ENCODE measurements at places on chromosomes 16 and 17.
A peak's percentile ranks its signal among the peaks of the same experiment; 100 is the strongest.

DNA sequence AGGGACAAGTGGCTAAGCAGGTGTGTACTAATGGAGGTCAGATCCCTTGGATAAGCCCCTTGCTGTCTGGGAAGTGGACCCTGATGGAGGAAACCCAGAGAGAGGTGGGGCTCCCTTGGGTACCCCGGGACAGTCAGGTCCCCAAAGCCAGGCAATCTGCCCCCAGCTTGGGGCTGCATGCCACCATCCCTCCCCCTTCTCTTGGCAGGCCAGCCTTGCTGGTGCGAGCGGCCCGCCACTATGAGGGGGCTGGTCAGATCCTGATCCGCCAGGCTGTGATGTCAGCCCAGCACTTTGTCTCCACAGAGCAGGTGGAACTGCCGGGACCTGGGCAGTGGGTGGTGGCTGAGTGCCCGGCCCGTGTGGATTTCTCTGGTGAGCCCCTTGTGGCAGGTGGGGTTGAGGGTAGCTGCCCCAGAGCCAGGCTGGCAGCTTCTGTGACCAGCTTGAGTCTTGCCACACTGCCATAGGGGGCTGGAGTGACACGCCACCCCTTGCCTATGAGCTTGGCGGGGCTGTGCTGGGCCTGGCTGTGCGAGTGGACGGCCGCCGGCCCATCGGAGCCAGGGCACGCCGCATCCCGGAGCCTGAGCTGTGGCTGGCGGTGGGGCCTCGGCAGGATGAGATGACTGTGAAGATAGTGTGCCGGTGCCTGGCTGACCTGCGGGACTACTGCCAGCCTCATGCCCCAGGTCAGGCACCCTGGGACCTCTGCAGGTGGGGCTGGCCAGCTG lies 20.1 kb downstream of the FCSK start:
- H3K27ac ChIP-seq: peak overlapping the region; percentile 63
- H3K4me1 ChIP-seq: peaks cover 29% of the 10 kb centered on the region
- DNase-seq: no peak
- H3K36me3 ChIP-seq: no peaks in the 10 kb centered on the region

GRCh38 chr17:30716461-30717290 lies 107.8 kb downstream of the CRLF3 start:
- no peak overlapping the region for H3K27ac ChIP-seq
- no peak overlapping the region for H3K4me3 ChIP-seq
- H3K27me3 ChIP-seq: no peaks in the 10 kb centered on the region
- peaks cover 3% of the 10 kb centered on the region for H3K4me1 ChIP-seq

- H3K27ac ChIP-seq: no peak overlapping the region
- no peaks in the 10 kb centered on the region for H3K36me3 ChIP-seq
These were observed 13.6 kb downstream of the KIF19 start for GRCh38 chr17:74339537-74340195.

DNA sequence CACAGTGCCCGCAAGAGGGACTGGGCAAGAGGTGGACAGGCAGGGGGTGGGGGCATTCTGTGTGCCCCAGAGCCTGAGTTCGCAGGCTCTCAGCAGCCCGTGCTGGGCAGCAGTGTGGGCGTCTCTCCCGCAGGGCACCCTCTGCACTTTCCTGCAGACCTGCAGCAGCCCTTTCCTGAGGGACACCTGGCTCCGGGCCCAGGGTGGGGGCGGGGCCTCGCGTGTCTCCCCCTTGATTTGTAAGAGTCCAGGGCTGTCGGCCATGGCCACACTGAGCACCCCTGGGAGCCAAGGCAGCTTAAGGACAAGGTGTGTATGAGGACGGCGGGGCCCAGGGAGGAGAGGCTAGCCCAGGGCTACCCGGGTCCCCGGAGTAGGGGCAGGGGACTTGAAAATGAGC lies 33.4 kb upstream of the SLC38A10 start:
- peak overlapping the region; percentile 48 for H3K4me3 ChIP-seq
- no peaks in the 10 kb centered on the region for H3K36me3 ChIP-seq
- DNase-seq: no peak
- H3K4me1 ChIP-seq: peaks cover 38% of the 10 kb centered on the region
